ENCODE measurements at places on chromosomes 13 and 19.

DNA sequence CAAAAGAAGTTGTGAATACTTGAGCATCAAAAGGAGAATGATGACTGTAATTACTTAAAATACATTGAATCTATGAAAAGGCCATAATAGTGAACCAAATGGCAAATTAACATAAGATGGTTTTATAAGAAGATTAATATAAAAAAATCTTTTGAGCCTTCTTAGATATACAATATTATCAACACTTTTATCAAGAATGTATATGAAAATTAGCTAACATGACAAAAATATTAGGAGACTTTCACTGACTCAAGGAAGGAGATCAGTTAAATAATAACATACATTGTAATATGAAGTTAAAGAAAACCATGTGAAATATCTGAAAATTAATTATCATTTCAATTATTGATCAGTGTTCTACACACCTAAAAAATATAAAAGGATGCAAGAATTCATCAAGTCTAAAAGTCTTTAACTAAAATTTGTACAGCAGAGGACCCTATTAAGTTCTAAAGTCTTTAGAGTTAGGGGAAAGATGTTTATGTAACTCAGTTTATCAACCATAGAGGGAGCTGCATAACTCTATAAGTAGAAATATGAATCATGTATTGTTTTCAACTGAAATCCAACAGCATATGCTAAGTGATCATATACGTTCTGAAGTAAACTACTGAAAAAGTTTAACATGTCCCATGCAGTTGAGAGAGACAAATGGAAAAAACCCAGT is 756.1 kb upstream of the MIR17HG start:
- no peak for ATAC-seq

DNA sequence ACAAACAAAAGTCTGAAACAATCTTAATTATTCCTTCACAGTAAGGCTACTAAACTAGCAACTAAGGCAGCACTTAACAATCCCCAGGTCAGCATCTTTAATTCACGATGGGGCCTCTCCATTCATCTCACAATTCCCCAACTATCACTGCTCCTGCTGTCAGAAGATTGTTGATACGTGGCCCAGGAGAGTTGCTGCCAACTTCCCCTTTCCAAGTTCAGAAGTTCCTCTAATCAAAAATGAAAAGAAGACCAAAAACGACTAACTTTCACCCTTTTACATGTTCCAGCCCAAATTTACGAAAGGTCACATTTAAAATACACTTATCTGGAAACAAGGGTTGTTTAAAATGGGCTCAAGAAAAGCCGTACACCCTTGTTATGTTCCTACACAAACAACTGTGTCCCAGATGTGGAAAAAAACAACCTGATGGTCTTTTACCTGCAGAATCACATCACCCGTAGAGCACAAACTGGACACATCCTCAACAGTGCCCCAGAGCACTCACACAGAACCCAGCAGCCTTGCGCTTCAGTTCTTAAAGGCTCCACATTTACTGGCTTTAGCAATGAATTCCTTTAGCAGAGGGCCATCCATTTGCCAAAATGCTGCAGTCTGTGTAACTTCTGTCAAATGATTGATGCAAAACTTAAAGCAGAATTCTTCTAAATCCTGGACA is 38.0 kb downstream of the PHF11 start:
- ATAC-seq = peak; percentile 56

- ATAC-seq = peak; percentile 20
These were observed 3.5 kb downstream of the KLF2 start for GRCh38 chr19:16327911-16328823.

GRCh38 chr19:12867120-12868099 is 13.8 kb downstream of the DNASE2 start:
- ATAC-seq = peak; percentile 83

GRCh38 chr13:37526710-37527473 is 71.7 kb downstream of the POSTN start:
- no peak for ATAC-seq

DNA sequence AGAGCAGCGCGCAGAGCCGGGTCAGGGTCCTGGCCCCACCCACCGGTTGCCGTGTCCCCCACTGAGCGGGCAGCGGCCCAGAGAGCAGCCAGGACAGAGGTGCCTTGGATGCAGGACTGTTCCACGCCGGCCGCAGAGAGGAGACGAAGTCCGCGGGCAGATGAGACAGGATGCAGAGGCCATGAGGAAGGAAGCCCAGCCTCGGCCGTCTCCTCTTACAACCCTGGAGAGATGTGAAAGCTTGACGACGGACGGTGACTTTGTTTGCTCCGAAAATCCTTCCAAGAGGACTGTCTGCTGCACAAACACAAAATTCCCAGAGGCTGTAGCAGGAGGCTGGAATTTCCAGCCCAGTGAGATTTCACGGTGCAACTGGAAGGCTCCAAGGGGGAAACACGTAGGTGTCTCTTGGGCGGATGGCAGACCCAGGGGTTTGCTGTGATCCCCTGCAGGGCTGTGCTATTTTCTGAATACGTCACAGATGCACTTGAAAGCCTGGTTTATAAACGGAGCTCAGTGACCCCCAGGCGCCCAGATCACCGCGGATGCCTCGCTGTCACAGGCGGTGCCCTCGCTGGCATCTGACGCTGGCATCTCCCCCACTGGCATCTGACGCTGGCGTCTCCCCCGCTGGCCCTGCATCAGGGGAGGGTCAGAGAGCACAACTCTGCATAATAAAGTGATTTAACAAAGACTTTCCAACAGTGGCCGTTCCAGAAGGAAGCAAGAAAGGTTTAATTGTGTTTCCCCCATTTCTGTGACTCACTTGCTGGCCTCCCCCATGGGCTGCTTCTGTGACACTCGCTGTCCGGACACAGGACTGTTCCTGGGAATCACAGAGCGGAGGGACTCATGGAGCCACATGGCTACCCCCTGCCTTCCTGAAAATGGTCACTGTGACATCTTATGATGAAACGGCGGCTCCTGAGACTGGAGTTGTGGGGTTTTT is 62.0 kb upstream of the C13orf46 start:
- ATAC-seq = no peak

- peak; percentile 25 for ATAC-seq
These were observed 35.2 kb upstream of the SLC7A10 start for GRCh38 chr19:33260628-33261418.

- no peak for ATAC-seq
These were observed 449.8 kb downstream of the DACH1 start for GRCh38 chr13:71417205-71417604.

DNA sequence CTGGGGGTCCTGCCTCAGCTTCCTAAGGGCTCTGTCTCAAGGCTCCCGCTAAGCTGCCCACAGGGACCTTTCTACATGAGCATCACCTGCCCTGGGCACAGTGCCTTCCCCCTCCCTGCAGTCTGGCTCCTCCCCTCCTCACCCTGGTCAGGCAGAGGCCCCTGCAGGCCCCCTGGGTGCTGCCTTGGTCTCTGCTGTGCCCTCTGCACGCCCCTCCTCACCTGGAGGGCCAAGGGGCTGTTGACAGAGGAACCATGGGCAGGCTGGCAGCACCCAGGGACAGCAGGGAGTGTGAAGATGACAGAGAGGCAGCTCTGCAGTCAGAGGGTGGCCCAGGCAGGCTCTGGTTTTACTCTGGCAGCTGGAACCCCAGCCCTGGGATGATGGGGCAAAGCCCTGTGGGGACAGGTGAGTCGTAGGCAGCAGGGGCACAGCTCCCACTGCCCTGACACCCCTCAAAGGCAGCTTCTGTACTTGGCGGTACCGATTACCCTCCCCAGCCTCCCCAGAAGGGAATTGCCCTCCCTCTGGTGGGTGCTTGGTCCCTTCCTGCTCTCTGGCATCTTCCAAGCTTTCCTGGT is 43.1 kb downstream of the SUGP2 start:
- no peak for ATAC-seq

GRCh38 chr13:72567566-72567965 is 159.9 kb downstream of the MZT1 start:
- no peak for ATAC-seq
